Stimulated activated effector memory CD8-positive, alpha-beta T cell treated with anti-CD3 and anti-CD28 coated beads, Interleukin-12 subunit alpha, Interleukin-12 subunit beta, amount 100 ng/mL, for 72 hours (primary cell): ENCODE measurements at places on chromosomes 3 and 15.

DNA sequence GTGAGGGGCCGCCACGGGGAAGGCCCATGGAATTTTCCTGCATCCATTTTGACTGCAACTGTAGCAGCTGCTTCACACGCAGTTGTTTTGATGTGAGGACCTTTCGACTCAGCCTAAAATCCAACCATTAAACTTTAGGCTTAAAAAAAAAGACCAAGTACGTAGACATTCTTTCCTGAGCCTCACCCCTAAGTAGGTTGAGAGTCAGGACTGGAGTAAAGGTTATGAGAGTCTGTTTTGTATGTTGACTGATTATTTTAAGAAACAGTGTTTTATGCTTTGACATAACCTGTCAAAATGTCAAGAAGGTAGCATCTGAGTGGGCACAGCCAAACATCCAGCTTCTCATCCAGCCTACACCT is 45.7 kb upstream of the AMOTL2 start:
- no peak for DNase-seq

DNA sequence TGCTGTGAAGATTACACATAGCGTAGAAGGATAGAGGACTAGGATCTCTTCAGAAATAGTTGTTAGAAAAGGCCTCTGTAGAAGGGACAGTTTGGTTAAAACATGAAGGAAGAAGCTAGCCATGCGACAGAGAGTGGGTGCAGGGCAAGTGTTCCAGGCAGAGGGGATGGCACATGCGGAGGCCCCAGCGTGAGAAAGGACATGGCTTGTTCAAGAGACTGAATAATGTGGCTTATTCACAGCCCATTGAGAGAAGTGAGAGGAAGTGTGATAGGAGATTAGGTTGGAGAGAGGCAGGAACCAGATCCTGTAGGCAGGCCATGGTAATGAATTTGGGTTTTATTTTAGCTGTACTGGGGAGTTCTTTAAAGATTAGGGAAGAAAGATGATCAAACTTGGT is 56.4 kb downstream of the NEO1 start:
- no peak for DNase-seq

DNA sequence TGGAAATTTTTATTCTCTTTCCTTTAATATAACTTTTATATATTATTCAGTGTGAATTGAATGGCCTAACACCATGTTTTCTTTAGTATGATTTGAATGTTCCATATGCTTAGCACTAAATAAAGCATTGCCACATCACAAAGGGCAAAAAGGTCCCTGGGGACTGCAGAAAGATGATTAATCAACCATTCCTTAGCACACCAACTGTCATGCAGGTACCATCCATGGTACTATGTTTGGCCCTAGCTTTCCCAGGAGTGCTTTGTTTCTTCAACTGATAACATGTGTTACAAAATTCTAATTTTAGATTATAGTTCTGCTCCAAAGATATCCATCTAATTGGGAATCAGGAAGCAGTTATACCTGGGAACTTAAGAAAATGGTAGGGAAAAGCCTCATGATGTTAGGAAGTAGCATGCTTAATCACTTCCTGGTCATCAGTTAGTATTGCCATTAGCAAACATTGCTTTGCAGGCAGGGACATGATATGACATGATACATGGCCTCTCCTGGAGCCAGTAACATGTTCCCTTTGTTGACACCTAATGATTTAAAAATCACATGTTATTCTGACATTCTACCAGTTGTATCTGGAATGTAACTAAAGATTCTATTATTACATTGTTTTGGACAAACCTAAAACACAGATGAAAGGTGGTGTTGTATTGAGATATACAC is 712.6 kb upstream of the GBE1 start:
- DNase-seq: no peak

GRCh38 chr15:78149805-78150751 is 916 bp downstream of the IDH3A start:
- no peak for DNase-seq

GRCh38 chr3:157508461-157508860 is 5.2 kb upstream of the VEPH1 start:
- no peak for DNase-seq

- DNase-seq: no peak
Measured at GRCh38 chr3:171121801-171122200, 95.3 kb upstream of the SLC2A2 start.

DNA sequence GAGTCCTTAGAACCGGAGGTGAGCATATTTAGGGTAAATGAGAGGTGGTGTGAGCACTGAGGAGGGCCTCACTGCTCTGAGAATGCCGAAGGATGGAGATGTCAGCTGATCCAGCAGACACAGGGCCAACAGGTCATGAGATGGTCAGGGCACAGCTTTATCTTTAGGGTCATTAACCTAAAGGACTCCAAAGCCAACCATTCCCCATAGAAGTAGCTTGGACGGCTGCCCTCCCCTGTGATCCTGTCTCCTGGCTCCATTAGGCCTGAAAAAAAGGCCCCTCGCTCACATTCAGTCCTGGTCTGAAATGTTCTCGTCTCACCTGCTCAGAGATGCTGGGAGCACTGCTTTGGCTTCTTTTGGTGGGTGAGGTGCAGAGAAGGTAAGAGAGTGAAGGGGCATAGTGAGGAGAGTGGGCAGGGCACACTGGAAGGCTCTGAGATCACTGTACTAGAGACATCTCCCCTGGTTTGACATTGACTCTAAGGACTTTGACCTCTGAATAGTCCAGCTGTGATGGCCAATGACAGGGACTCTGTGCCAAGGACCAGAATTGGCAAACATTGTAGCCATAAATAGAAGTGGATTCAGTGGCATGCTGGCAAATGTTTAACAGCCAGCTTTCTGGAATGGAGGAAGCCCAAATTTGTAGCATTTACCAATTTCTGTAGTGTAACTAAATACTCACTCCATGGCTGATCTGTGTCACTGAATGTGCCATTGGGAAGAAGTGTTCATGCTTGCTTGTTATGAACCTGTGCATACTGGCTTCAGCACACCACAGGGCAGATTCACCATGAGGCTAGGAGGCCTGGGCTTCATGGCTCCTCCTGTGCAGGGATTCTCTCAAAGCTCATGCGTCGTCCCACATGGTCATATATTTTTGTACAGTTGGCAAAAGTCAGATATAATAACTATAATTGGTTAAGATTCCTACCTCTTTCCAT is 76.2 kb upstream of the MRPS22 start:
- no peak for DNase-seq

DNA sequence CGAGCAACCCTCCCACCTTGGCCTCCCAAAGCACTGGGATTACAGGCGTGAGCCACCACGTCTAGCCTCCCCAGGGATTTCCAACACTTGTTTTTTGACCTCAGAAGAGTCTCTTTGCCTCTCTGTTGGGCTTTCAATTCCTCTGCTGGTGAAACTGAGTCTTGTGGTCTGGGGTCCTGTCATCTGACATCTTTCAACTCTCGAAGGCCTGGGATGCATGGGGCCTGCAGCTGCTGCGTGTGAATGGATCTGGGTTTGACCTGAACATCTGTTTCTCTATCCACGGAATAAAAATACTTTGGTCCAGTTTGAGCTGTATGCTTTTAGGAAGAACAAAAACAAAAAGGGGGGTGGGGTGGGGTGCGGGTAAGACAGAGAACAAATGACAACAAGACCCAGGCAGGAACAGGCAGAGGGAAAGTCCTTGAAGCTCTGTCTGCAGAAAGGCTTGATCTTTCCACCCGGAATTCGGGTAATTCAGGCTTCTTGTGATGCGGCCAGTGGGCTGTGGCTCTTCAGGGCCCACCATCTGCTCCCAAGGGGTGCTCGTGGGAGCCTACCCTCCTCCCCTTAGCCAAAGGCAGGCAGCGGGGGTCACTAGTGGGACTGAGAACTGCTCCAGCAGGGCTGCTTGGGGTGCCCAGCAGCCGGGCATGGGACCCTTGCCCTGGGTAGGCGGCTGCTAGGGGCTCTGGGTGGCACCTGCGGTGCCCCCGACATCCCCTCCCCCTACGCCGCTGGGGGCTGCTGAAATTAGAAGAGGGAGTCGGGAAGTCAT is 71.5 kb downstream of the SLC12A8 start:
- DNase-seq: no peak

- no peak for DNase-seq
Measured at GRCh38 chr3:178201714-178202113, 334.5 kb upstream of the KCNMB2 start.

DNA sequence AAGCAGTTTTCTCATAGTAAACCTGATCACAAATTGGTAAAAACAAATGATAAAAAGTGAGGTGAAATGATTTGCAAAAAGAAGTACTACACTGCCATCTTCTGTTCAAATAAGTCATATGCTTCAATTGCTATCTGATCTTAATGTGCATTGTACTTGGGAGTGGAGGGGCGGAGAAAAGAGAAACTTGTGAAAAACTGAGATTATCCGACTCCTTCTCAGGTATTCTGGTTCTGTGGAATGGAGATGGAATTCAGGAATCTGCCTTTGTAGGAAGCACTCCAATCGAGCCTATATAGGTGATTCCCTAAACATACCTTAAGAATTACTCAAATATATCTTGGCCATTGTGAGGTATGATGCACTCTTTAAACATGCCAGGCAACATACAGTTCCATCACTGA is 180.6 kb downstream of the CHL1 start:
- no peak for DNase-seq

GRCh38 chr3:138443091-138443490 is 8.7 kb downstream of the ESYT3 start:
- no peak for DNase-seq

GRCh38 chr3:180804916-180805315 is 107.6 kb upstream of the FXR1 start:
- DNase-seq: no peak

GRCh38 chr3:12508291-12508700 is 24.0 kb downstream of the TSEN2 start:
- DNase-seq: no peak

GRCh38 chr3:185402561-185402960 is 39.6 kb downstream of the MAP3K13 start:
- DNase-seq: no peak

GRCh38 chr3:4351164-4351855 is 48.1 kb downstream of the SETMAR start:
- peak; percentile 21 for DNase-seq

DNA sequence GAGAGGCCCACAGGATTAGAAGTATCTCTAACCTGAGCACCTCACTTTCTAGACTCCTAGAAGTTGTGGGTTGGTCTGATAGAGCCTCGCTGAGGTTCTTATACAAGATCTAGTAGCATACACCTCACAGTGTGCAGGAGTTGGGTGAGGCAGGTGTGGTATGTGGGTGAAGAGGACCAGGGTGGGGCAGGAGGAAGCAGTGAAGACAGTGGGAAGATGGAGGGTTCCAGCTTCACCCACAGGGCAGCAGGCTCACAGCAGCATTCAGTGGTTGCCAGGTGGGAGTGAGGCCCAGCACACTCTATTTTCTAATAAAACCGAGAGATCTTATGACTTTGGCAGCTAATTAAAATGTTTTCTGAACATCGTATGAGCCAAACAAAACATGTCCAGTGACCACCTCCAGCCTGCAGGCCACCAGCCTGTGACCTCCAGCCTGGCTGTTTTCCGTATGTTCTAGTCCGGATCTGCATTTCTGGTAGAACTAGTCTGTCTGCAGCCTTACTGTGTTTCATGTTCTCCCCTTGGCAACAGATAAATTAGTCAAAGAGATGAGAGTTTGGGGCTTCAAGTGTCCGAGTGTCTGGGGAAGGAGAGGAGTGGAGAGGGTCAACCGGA is 170.4 kb upstream of the CTDSPL start:
- DNase-seq: no peak

GRCh38 chr3:158991146-158991705 is 189.4 kb downstream of the MFSD1 start:
- DNase-seq: no peak

DNA sequence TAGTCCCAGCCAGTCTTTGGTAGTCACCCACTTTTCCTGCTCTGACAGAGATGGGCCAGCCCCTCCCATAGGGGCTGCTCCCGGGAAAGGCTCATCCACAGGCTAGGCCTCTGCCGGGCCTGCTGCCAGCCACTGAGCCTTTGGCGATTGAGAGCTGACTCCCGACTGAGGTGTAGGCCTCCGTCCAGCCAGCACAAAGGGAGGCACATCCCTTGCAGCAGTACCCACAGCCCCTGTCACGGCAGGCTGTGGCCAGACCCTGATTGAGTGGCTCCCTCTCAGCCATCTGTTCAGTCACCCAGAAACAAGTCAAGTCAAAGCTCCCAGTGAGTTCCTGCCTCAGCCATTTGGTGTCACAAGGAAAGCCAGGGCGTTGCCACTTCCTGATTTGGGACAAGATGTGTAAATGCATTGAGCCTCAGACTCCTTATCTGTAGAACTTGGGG is 6.2 kb upstream of the PAK6 start:
- DNase-seq: no peak

DNA sequence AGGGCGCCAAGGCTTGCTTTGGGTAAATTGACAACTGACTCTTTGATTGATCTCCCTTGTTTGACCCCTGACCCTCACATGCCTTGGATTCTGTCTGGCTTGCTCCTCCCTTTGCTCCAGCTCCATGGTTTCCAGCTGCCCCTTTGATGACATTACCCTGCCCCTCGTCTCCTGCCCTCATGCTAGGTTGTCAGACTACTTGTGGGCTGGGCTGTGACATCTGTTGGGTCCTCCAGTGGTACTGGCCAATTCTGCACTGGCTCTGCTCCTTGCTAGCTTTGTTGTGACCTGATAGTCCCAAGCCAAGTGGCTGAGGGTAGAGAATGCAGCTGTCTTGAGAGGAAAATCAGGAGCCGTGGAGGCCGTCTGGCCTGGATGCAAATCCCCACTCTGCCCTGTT is 6.2 kb downstream of the THSD4 start:
- no peak for DNase-seq

- DNase-seq: no peak
Measured at GRCh38 chr3:8886546-8886945, 76.7 kb downstream of the RAD18 start.

- DNase-seq: no peak
Measured at GRCh38 chr15:40088929-40089755, 19.5 kb downstream of the BMF start.

DNA sequence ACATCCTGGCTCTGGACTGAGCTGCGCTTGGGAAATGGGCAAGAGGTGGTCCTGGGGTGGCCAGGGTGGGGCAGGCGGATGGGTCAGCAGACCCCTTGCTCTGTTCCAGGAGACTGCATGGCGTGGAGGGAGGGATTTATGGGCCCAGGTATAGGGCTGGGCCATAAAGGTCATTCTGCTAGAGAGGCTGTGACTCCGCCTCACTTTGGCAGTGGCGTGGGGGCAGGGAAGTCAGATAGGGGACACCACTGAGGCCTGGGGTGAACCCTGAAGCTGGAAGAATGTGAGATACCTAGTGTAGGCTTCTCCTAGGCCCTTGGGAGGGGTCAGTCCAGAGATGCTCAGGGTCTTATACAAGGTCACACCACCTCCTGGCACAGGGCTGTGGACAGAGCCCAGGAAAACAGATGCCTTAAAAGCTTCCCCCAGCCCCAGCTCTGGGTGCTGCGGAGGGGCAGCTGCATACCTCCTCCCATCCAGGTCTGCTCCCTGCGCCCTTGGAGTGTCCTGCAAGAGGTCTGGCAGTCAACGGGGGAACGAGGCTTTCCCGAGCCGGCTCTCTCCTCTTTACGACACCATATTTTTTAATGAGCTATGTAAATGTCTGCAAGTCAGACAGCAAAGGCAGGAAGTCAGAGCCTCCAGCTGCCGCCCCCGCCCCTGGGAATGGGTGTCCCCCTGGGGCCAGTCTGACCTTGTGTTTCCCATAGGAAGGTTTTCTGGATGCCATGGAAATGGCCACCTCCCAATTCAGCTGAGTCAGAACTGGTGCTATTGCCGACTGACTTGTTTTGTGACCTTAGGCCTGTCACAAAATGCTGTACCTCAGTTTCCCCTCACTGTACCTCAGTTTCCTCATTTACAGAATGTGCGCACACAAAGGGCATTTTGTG is 26.3 kb downstream of the LINGO1 start:
- DNase-seq: no peak
